ENCODE measurements at places on chromosomes 1 and 21.

DNA sequence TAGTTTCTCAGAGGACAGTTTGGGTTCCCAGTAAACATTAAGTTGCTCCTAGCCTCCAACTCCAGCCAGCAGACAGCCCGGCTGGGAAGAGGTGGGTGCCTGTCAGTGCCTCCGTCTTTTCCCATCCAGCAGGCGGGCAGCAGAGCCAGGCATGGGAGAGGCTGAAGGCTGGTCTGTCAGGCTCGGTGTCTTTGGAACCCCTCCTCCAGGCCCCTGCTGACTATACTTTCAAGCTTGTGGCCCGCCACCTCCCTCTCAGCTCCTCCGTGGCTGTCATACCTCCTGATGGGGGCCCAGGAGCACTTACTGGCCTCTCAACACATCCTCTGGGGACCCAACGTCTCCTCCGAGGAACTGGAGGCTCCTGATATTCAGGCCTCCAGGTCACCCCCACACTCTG, 140.9 kb downstream of the ACTL8 start:
- DNase-seq: no peak

GRCh38 chr1:180169640-180170195, 15.0 kb downstream of the QSOX1 start:
- no peak for DNase-seq

GRCh38 chr21:34073749-34074282, 438 bp downstream of the MRPS6 start:
- peak; percentile 28 for DNase-seq

DNA sequence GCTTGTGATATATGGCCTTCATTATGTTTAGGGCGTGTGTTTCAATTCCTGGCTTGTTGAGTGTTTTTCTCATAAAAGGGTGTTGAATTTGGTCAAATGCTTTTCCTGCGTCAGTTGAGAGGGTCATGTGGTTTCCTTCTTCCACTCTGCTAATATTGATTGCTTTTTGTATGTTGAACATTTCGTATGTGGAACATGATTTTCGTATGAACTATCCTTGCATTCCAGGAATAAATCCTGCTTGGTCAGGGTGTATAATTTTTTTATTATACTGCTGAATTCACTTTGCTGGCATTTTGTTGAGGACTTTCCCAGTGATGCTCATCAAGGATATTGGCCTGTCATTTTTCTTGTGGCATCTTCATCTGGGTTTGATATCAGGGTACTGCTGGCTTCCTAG, 4.7 kb upstream of the ATAD3A start:
- no peak for DNase-seq

DNA sequence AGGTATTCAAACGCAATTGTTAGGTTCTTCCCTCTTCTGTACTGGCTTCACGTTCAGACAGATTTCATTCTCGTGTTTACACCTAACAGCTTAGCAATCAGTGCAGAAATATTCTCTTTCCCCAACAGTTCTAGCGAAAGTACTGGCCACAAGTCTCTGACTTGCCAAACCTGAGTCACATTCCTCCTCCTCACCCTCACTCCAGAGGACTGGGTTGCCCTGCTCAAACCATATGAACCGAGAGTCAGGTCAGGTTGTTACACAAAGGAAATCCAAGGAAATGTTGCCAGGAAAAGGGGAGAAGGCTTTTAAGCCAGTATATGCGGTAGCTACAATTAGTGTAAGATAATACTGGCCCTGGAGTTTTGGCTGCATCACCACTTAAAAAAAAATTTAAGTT, 282.5 kb downstream of the RGS7 start:
- DNase-seq: no peak

GRCh38 chr1:115198938-115199337, 109.6 kb upstream of the TSPAN2 start:
- DNase-seq: peak; percentile 15

GRCh38 chr1:8167936-8168335, 141.8 kb upstream of the ERRFI1 start:
- no peak for DNase-seq

Data from SHP77 (cell line).